SK-N-SH (cell line): ENCODE measurements at places on chromosomes 12 and 14.

GRCh38 chr12:79327465-79327864 is 363.3 kb downstream of the PAWR start:
- DNase-seq = no peak

GRCh38 chr14:75497701-75498100 is 24.6 kb upstream of the BATF start:
- DNase-seq = no peak

DNA sequence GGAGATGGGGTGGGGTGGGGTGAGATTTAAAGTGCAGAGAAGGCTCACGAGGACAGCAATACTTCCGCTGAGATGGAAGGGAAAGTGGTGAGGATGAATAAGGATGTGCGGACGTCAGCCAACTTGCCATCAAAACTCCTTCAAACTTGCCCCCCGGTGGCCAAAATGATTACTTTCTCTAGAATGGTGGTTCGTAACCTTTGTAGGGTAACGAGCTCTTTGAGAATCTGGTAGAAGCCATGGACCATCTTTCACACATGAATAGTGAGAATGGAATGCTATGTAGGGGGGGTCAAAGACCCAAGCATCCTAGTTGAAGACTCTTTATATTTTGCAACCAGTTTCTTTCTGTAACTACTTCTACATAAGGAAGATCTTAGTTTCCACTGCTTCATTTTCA is 245.9 kb upstream of the DDHD1 start:
- DNase-seq = no peak

GRCh38 chr14:101757064-101757838 is 4.3 kb upstream of the PPP2R5C start:
- no peak for DNase-seq

DNA sequence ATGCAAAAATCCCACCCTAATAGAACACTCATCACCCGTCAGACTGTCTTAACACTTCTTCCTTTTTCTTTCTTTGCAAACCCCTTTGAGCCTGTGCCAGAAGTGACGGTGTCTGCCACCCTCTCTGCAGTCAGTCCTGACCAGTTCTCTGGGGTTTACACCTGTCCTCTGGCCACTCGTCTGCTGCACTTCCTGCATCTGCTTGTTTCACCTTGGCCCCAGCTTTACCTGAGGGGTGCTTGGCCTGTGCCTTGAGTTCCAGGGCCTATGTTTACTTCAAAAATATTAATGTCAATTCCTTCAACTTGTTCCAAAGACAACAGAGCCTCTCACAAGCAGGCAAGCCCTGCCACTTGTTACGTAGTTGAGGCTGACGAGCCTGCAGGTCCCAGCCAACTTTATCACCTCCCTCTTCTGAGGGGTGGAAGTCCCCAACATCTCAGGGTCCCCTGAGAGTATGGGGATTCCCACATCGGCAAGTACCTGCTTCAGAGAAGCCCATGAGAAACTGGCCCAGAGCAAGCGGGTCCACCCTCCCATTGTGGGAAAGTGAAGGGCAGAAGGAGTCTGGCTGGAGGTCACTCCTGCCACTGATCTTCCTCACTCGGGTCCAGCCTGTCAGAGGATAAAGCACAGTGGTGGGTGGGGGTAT is 205.4 kb downstream of the DAD1 start:
- no peak for DNase-seq

DNA sequence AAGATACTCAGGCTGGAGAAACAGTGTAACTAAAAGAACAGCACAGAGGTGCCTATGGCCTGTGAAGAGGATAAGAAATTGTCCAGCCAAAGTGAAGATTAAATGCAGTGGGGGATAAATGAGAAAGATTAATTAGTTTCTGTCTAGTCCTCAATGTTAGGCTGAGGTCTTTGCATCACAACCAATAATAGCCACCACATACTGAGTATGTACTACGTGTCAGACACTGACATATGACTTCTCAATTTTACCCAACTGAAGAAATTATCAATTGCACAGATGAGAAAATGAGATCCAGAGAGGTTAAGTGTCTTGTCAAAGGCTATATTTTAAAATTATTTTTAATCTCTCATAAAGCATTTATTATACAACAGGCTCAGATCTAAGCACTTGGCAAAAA is 285.9 kb downstream of the PDZRN4 start:
- DNase-seq = no peak

- no peak for DNase-seq
Observed at GRCh38 chr12:126396536-126396935, 1331.3 kb downstream of the AACS start.

GRCh38 chr12:127703026-127703425 is 563.9 kb upstream of the TMEM132C start:
- no peak for DNase-seq
